ENCODE measurements at places on chromosomes 11 and 22.
A peak's percentile ranks its signal among the peaks of the same experiment; 100 is the strongest.

GRCh38 chr22:37303821-37304274 lies 21.5 kb downstream of the CYTH4 start:
- DNase-seq, result no peak

DNA sequence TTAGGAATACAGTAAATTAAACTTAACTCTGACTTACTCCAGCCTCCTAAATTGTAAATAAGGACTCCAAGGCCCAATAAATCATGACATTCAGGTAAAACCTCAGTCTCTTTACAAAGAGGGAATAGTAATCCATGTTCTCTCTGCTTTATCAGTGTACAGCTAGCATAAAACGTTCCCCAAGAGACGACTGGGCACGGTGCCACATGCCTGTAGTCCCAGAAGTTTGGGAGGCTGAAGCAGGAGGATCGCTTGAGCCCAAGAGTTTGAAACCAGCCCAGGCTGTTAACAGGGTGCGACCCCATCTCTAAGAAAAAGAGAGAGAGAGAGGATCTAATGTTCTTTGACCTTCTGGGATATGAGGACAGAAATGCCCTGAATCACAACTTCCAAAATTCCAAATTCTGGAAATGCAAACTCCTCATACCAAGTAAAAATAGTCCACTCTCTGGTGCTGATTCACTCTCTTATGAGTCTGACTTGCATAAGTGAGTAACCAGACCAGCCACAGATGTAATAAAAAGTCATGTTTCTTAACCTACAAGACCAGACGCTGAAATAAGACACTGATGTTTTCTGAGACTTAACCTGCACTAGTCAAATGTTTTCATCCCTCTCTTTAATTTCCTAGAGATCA lies 25.5 kb downstream of the NNMT start:
- DNase-seq, result no peak

DNA sequence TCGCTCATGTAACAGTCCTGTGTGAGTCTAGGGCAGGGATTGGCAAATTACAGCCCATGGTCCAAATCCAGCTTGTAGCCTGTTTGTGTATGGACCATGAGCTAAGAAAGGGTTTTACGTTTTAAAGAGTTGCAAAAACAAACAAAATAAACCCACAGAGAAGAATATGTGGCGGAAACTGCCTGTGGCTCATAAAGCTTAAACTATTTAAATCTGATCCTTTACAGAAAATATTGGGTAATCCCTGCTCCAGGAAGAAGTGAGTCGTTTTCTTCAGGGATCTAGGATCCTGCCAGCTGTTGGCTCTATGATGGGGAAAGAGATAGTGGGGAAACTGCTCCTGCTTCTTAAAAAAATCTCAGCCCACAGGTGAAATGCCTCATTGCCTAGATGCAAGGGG lies 3.4 kb upstream of the OR6Q1 start:
- no peak for DNase-seq

DNA sequence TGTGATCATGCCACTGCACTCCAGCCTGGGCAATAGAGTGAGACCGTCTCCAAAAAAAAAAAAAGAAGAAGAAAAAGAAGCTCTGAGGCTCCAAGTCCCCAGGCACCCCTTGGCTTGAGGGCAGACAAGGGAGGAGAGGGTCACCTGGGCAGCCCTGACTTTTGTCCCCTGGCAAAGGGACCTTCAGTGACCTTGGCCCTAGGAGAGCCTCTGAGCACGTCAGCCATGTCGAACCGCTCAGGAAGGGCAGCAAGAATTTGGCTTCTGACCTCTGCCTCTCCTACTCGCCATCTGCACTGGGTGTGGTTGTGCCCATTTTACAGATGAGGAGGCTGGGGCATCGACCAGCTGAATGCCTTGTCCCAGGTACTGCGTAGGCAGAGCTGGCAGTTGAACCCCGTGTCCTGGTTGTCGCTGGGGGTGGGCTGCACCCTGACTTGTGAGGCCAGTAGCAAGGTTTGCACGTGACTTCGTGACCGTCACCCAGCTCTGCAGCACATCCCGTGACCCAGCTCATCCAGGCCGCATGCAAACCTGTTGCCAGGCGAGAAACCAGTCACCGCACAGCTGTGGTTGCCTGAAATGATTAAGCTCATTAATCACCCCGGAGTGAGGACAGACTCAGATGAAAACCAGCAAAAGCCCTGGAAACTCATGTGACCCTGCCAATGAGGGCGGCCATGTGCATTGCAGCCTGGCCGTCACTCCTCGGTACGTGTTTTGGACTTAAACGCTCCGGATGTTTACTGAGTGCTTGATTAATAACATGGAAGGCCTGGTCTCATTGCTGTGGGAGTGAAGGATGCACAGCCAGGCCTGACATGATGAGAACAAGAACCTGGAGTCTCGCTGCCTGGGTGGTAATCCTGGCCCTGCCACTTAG lies 47.7 kb upstream of the PPP6R3 start:
- DNase-seq, result no peak

- DNase-seq, result no peak
These were observed 54.3 kb downstream of the CYTH4 start for GRCh38 chr22:37336579-37336978.

GRCh38 chr11:100918551-100919500 lies 210.8 kb downstream of the PGR start:
- no peak for DNase-seq

DNA sequence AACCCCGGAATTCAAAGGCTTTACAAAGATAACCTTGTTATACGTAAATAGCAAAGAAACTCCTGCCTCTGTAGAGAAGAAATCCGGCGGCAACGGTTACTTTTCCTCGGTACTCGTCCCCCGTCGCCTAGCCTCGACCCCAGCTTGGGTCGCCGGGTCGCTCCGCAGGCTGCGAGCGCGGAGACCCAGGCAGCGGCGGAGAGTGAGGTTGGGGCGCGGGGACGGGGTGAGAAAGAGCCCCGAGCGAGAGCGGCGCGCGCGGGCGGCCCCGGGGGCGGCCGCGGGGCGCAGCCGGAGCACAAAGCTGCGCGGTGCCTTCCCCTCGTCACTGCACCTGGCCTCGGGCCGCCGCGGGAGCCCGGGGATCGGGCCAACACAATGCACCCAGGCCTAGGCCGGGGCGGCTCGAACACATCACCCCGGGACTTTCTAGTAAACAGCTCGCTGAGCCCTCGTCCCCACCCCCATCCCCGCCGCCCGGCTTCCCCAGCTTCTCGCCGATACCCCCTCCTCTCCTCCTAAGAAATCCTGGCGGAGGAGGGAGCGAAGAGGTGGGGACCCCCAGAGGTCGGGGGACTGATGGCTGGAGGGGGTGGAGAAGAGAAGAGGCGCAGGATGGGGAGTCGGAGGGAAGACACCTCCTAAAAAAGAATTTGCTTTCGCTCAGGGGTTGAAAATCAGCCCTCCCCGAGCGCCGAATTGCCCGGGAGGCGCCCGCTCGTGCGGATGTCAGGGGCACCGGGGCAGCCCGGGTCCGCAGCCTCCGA lies 845 bp downstream of the MPPED2 start:
- peak; percentile 58 for DNase-seq

DNA sequence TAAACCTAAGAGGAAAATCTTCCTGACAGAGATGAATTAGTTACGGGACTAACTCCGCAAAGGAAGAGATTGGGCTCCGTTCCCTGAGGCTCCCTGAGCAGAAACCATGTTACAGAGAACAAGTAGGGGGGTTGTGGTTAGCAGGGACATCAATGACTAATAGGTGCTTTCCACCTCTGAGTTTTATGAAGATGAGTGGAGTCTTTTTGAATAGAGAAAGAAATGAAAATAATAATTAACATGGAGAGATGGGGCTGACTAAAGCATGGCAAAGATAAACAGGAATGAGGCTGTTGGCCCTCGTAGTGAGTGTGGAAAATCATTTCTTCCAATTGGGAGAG lies 47.5 kb upstream of the PICALM start:
- no peak for DNase-seq

Data from head of caudate nucleus (tissue), 42 donors.